Activated effector memory CD4-positive, alpha-beta T cell treated with Interleukin-2 at 50 U/mL for 16 hours (primary cell): ENCODE measurements at places on chromosomes 2 and 18.

- no peak for DNase-seq
Measured at GRCh38 chr18:49768051-49768391, 45.3 kb downstream of the ACAA2 start.

GRCh38 chr2:38771632-38772031 lies 6.4 kb upstream of the GEMIN6 start:
- no peak for DNase-seq

DNA sequence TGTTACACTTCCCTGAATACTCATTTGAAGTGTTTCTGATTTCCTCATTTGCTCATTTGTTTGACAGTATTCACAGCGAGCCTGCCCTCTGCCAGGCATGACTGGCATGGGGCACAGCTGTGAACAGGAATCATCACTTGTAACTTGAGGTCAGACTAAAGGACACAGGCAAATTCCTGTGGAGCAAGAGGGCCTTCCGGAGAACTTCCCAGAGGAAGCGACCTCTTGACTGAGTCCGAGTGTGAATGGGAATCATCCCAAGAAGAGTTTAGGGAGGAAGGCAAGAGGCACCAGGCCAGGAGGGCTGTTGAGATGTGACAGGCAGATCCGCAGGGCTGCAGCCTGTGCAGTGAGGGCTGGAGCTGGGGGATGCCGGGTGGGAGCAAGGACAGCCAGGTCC lies 45.4 kb downstream of the LIMS1 start:
- no peak for DNase-seq

DNA sequence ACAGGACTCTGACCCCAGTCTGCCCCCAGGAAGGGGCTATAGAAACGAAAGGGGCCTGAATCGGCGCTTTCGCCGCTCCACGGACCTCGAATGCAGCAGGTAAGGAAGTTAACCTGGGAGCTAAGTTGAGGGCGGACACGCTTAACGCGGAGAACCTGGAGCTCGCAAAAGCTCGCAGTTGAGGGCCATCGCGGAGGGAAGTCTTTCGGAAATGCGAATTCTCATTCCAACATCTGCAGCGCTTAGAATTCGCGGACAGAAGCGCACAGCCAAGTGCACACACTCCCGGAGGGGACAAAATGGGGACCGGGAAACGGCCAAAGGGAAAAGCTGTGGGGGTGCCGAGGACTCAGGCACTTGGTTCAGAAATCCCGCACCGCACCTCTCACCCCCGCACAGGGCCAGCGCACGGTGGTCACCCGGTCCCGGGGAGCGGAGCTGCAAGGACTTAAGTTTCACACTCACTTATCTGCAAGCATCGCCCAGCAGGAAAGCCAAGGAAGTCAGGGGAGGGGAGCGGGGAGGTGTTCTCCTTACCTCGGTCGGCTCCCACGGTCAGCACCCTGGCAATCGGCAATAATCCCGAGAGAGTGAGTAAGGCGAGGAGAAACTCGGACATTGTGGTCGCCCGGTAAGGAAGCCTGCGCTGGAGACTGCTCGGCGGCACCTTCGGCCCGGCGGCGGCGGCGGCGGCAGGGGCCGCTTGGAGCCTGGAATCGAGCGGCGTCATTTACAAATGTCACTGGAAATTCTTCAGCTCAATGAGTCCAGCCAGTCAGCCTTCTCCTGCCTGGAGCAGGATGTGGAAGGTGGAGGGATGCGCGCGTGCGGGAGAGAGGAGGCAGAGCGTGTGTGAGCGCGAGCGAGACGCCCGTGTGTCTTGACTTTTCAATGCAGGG lies 456 bp downstream of the LRP1B start:
- DNase-seq: no peak

DNA sequence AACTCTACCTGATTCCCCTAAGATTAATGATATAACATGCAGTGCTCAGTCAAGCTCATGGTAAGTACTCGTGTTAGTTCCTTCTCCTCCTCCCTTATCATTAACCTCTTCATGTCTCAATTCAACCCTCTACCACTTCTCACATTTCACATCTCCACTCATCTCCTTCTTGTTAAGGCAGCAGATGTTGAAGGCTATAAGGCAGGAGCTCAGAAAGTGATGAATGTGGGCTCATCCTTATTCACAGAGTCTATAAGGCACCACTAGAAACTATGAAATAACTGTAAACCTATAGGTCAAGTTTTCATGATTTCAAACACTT lies 56.0 kb downstream of the CLHC1 start:
- no peak for DNase-seq

DNA sequence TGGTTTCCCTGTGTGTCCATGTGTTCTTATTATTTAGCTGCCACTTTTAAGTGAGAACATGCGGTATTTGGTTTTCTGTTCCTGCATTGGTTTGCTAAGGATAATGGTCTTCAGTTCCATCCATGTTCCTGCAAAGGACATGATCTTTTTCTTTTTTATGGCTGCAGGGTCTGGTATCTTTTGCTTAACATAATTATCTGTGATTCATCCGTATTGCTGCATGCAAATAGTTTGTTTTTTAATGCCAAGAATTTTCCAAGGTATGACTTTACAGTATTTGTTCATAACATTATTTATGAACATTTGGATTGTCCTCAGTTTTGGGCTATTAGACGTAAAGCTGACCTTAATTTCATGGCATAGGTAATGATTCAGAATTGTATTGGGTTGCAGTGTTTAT lies 17.8 kb downstream of the GIGYF2 start:
- DNase-seq: no peak

- DNase-seq: no peak
Measured at GRCh38 chr2:231186325-231186724, 12.1 kb upstream of the ARMC9 start.

GRCh38 chr18:11268153-11268552 lies 118.8 kb upstream of the PIEZO2 start:
- DNase-seq: no peak

DNA sequence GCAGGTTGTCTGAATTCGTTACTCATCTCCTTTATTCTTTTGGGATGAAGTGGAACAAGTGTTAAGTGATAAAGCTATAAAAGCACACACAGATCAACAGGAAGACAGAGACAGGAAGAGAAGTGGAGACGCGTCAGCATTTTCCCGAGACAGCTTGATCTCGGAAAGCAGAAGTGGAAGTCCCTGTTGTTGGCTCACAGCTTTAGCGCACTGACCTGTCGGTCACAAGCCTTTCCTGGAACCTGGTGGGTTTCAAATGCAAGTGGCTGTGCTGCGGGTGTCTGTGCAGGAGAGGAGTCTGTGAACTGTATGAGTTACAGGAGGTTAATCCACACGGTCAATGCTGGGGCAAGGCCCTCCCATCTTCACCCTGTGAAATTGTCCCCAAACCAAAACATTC lies 116.6 kb upstream of the PELI1 start:
- DNase-seq: peak; percentile 8
